ENCODE measurements at places on chromosomes 4 and X.

DNA sequence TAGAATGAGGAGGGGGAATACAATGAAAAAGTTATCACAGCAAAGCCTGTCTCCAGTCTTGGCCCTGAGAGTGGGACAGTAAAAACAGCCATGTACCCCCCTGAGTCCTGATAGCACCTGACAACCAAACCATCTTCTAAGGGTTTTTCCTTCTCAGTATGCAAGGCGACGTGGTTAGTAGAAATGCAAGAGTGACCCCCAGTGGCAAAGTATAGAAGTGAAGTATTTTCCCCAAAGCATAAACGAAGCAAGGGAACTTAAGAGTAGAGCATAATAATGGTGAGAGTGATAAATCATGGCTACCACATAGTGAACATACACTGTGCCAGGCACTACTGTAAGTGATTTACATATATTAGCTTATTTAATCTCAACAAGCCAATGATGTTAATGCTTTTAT lies 52.8 kb downstream of the FAM47C start:
- peak; percentile 29 for DNase-seq

DNA sequence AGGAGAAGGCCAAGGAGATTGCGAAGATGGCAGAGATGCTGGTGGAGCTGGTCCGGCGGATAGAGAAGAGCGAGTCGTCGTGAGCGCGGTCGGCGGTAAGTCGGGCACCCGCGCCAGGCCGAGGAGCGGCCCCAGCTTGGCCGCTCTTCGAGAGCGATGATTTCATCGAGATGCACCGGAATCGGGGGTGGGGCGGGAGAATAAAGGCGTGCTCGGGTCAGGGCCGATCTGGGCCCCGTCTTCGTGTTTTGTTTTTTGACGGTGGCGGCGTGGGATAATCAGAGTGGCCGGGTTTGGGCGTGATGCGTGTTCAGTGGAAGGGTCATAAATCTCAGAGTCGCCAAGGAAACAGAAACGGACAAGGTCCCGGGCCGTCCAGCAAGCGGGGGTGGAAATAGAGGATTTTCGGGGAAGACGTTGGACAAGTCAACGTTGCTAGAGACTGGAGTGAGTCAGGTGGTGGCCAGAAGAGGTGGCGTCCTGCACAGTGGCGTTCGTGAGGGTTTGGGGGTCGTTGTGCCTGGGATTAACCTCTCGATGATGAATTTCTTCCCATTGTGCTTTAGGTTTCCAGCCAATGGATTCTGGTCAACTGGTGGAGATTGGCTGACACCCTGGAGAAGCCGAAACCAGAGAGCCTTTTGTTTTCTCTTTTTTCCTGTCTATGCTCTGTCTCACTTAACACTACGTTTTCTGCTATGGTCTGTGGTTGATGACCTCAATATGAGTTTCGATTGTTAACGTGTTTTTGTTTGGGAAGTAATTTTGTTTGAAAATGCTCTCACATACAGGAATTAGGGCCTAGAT lies 882 bp downstream of the MRFAP1 start:
- DNase-seq = no peak

DNA sequence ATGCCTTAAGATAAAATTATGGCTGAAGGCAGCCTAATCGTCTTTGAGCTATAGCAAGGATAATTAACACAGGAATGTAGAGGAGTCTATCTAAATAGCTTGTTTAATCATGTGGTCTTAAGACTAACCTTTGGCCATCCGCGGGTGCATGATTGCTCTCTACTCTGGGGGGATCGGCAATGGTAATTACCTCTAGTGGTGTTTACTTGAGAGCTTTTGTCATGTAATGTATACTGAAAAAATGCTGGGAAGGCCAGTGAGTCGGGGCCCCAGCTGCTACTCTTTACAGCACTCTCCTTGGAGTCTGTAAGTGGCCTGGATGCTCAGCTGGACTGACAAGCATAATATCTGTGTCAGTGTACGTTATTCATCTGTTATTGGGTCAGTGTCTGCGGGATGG lies 65.5 kb upstream of the GNPDA2 start:
- DNase-seq = no peak

- DNase-seq = no peak
Observed at GRCh38 chr4:24003496-24003895, 113.6 kb upstream of the PPARGC1A start.

GRCh38 chr4:170025523-170026252 lies 507 bp downstream of the MFAP3L start:
- DNase-seq = peak; percentile 60

- DNase-seq = no peak
Observed at GRCh38 chr4:77636902-77637301, 31.3 kb downstream of the CXCL13 start.

DNA sequence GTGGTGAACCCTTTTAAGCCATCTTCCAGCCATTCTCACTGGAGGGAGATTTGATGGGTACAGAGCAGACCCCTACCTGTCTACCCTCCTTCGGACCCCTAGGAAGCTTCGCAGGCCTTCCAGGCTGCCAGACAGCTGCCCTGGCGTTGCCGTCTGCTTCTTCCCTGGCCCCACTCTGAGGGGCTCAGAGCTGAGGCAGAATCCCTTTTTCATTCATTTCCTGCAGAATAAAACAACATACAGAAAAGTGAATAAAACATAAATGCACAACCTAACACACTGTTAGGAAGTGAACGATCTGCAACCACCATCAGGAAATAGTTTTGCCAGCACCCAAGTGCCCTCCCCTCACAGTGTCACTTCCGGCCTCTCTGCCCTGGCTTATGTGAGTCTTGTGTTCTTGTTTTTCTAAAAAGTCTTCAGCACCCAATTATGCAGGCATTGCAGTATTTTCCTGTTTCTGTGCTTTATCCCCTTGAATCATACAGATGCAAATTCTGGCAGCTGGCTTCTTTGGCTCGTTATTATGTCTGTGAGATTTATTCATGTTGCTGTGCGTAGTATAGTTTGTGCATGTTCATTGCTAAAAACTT lies 5.6 kb upstream of the ADD1 start:
- peak; percentile 78 for DNase-seq

DNA sequence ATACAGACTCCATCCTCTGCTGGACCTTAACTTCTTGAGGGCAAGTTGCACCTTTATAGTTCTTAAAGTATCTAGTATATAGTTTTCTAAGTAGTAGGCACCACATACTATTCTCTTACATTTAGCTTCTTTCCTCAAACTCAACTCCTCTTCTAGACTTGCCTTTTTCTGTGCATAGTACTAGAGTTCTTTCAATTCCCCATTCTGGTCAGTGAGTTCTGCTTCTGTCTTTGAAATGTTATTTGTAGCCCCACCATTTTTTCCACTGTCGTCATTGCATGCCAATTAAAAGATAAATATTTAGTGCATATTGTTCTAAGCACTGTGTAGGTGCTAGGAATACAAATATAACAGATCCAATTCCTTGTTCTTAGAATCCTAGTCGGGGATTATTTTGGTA lies 31.6 kb downstream of the CDKL5 start:
- no peak for DNase-seq

GRCh38 chrX:72122621-72123337 lies 8.9 kb downstream of the RTL5 start:
- no peak for DNase-seq

- no peak for DNase-seq
Observed at GRCh38 chr4:137749466-137749865, 217.2 kb upstream of the PCDH18 start.

DNA sequence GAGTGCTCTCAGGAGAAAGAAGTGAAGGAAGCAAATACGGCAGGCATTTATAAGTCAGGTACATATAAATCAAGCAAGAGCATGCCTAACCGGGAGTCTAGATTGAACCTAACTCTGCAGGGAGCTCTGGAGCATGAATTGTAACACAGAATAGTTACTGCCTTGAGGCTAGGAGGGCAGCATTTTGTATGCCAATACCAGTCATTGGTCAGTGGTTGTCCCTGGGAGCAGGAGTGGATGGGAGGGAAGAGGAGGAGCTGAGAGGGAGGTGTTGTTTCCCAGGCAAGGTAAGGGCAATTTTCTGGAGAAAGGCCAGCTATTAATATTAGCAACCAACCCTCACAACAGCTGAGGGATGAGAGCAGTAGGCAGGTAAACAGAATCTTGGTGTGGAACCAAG lies 224.7 kb upstream of the DCAF8L1 start:
- no peak for DNase-seq

DNA sequence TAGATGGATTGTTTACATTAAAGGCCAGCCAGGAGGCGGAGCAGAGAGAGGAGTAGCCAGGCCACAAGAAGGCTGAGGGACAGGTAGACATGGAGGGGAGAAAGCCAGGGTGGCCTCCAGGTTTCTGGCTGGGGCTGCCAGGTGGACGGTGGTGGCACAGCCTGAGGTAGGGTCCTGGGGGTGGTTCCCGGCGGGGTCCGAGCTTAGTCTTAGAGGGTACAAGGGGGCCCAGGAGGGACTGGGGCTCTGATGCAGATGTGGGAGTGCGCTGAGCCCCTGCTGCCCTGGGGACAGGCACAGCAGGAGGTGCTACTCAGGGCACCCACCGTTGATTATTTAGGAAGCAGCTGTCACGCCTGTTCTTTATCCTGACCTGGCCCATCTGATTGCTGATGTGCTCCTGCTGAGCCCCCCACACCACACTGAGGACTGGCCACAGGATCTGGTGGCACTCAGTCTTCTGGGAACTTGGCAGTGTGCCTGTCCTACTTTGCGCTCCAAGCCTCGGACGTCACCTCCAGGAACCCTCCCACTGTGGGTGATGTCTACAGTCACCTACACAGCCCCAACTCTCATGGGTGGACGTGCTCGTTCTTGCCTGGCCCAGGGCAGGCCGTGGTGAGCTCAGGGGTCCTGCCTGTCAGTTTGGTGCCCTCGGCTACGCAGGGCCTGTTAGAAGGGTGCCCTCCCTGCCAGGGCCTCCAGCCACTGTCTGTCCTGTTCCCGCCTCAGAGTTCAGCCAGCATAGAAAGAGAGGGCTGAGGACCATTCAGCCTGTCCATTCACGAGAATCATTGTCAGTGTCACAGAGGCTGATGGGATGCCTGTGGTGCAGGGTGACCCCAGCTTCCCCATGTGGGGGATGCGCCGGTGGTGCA lies 12.0 kb downstream of the WFS1 start:
- DNase-seq = no peak

GRCh38 chrX:54994668-54995351 lies 822 bp upstream of the PFKFB1 start:
- DNase-seq = peak; percentile 25

- no peak for DNase-seq
Observed at GRCh38 chr4:76156635-76157034, 8.4 kb upstream of the NUP54 start.

DNA sequence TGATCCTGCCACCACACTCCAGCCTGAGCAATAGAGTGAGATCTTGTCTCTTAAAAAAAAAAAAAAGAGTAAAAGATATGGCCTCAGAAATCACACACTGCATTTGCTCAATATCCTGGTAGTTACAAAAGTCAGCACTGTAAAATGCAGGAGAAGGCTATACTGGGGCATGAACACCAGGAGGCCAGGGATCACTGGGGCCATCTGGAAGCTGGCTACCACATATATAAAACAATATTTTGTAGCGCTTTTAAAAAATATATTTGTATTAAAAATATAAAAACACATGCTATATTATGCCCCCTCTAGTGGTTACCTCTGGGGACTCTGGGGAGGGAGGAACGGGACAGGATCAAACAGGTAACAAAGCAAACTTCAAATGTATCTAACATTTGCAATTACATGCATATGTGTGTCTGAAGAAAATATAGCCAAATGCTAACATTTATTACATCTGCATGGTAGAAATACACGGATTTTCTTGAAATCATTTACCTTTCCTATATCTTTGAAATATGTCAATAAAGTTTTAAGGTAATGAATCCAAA lies 4.0 kb downstream of the C4orf46 start:
- no peak for DNase-seq

DNA sequence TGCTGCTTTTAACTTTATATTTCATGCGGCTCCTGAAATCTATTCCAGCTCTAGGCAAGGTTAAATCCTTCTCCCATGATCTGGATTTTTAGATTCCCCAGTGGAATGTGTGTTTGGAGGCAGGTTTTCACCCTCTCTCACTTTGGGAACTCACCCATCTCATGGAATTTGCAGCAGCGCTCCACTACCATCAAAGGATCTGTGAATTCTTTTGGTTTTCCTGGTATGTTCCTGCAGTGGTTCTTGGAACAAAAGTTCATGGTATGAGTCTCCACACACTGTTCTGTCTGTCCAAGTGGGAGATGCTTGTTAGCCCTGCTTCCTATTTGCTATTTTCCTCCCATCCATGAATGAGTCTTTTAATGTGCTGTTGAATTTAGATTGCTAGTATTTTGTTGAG lies 14.0 kb downstream of the APOOL start:
- DNase-seq = no peak

DNA sequence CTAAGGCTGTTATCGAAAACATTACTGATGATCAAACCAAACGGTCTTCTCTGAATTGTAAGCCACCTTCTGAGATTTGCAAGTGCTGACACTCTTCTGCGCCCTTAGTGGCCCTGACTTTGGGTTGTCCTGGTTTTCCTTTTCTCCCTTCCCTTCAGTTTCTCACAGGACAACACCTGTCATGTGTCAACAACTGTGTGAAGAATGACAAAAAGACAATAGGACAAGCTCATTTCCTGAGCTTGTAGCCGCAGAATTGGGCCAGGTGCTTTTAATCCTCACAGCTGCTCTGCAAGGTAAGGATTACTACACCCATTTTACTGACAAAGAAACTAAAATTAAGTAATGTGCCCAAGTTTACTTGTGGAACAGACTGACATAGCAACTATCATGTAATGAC lies 44.9 kb upstream of the TXK start:
- DNase-seq = no peak

GRCh38 chr4:123304151-123304964 lies 92.2 kb upstream of the SPRY1 start:
- peak; percentile 53 for DNase-seq

DNA sequence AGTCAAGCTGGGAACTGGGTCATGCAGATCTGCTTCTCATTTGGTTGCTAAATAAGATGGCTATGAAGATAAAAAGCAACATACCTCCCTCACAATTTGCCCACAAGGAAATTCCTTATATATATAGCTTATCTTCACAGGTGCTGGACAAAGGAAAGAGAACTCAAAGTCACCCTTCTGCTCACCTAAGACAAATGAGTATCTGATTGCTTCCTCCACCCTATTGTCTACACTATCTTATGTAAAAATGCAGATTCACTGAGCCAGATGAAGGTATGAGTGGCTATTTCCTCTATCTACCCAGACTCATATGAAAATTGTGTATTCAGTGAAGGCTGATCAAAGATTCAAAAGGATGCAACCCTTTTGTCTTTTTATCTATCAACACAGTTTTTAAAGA lies 50.8 kb downstream of the CHM start:
- no peak for DNase-seq

DNA sequence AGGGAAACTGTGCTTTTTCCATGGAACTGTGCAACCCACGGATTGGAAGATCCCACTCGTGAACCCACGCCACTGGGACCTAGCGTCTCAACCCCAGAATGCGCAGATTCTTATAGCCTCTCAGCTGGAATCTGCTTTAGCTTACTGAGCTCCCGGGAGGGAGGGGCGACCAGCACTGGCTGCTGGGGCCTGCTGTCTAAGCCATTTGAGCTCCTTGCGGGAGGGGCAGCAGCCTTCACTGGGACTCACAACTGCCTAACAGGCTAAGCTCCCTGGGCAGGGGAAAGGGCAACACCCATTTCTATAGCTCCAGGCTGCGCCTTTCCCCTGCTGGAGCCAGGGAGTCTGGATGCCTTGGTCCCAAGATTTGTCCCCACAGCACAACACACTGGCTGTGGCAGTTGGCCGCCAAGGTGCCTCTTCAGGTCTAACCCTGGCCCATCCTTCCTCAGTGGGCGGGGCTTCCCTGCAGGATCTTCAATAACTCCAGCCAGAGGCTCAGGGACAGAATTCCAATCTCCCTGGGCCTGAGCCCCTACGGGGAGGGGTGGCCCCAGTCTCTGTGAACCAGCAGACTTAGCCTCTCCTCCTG lies 451.7 kb upstream of the PITX2 start:
- no peak for DNase-seq

- no peak for DNase-seq
Observed at GRCh38 chr4:111480510-111480909, 664.7 kb upstream of the FAM241A start.
